MG63 (cell line): ENCODE measurements at places on chromosomes 5 and 9.

- DNase-seq, result no peak
These were observed 130.6 kb upstream of the ADRA1B start for GRCh38 chr5:159785656-159786055.

DNA sequence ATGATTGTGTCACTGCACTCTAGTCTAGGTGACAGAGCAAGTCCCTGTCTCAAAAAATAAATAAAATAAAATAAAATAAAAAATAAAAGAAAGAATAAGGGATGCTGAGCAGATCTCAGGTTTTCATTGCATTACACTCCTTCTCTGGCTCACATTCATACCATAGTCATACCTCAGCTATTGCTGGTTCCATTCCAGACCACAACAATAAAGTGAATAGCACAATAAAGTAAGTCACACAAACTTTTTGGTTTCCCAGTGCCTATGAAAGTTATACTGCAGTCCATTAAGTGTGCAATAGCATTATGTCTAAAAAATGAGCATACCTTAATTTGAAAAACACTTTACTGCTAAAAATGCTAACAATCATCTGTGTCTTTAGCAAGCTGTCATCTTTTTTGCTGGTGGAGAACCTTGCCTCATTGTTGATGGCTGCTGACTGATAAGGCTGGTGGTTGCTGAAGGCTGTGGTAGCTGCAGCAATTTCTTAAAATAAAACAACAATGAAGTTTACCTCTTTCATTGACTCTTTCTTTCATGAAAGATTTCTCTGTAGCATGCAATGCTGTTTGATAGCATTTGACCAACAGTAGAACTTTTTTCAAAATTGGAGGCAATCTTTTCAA, 415.7 kb downstream of the ZNF608 start:
- no peak for DNase-seq

DNA sequence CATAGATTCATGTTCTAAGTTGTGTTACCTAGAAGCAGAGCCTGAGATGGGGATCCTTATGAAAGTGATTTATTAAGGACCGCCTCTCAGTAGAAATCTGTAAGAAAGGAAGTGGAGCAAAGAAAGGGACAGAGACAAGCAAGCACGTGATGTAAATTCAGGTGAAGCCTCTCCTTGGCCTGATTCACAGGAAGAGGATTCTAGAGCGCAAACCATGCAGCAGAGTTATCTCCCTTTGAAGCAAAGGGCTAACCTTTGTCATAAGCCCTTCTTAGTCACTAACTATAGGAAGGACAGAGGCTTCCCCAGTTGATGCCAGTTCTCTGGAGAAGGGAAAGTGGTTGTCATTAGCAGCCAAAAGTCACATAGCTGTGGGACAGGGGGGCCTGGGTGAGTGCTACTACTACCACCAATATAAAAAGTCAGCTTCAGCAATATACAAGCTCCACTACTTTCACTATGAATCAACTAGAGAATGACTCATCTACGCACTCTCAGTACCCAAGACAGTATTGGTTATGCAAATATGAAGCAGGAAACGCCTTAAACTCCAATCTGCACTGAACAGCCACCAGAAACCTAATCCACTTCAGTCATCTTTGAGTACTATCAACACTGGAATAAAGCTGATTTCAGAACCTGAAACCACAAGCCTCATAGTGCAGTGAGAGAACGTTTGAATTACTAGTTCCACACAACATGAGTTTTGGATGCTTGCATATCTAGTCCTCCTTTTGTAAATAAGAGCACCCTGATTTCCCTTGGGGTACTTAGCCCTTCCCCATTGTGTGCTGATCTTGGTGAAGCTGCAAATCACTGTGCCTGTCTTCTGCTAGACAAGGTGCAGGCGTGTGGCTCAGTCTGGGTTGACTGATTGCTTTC, 162.7 kb downstream of the ZNF608 start:
- DNase-seq, result peak; percentile 20

GRCh38 chr5:126400621-126401251, 22.5 kb upstream of the GRAMD2B start:
- DNase-seq, result no peak

- DNase-seq, result no peak
These were observed 537.8 kb upstream of the DAP start for GRCh38 chr5:11298877-11299276.

DNA sequence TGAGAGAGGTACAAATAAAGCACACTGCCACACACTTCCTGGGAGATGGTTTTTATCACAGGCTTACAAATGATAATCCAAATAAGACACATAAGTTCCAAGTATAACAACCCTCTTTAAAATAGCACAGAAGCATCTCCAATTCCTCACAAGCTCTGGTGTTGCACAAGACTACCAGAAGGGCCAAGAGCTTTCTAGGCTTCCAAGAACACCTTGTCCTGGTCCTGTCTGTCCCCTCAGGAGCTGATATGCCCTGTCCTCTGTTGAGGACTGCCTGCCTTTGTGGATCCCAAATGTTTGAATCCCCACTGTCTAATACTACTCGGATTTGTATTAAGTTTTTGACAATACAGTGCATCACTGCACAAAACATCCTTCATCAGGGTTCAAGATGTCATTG, 110.1 kb downstream of the SPOCK1 start:
- DNase-seq, result no peak

DNA sequence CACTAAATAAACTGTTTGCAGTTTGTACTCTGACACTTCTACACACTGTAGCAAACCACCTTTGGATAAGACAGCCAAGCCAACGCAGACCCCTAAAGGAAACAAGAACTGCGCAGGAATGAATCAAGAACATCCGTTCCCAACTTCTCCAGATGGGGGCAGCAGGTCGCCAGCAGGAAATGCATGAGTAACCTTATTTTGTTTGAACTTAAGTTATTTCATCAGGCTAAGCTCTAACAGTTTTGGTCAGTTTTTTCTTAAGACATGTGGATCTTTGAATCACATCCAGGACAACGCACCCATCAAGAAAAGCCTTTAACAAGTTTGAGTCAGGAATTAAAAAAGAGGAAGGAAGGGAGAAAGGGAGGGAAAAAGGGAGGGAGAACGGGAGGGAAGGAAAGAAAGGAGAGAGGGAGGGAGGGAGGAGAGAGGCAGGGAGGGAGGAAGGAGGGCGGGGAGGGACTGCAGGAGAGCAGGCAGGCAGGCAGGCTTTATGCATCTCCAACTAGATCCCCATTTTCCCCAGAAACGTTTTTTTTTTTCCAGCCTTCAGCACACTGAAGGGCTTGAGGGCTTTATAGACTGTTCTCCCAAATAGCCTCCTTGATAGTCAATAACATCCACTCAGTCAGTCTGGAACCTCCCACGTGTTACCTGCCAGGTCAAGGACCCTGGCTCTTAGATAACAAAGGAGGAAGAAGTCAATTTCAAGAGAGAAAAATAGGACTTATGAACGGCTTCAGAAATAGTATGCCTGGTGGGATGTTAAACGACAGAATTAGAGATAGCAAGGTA, 22.2 kb downstream of the BHMT start:
- DNase-seq, result peak; percentile 63

DNA sequence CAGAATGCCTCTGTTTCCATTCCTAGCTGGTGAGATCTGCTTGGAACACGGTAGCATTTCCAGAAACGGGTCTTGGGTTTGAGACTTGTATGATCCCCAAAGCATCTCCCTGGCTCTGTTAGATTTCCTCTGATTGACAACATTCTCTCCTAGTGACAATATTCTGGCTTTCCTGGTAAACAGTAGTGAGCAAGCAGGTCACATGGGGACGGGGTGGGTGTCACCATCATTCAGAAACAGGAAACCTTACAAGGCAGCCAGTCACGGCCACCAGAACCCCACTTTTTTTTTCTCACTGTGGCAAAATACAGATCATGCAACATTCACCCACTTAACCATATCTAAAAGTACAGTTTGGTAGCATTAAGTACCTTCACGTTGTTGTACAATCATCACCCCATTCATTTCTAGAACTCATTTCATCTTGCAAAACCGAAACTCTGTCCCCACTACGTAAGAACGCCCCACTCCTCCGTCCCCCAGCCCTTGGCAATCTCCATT, 90.1 kb upstream of the LMX1B start:
- DNase-seq, result no peak

- DNase-seq, result no peak
These were observed 168.5 kb downstream of the RGS3 start for GRCh38 chr9:113631871-113632665.

GRCh38 chr5:6576861-6577501, 55.9 kb downstream of the NSUN2 start:
- DNase-seq, result peak; percentile 35

- peak; percentile 14 for DNase-seq
These were observed 34.1 kb downstream of the ZMAT2 start for GRCh38 chr5:140734354-140734753.
